ENCODE measurements at places on chromosomes 7 and 10. TPM values are rescaled to one million over a fixed set of nuclear protein-coding genes. Genes with fewer than 3 reads are reported as not detected.

CTAGE8 gene
- 0.36 TPM for total RNA-seq

SPDYE18 gene
- 1.5 TPM for total RNA-seq

GRCh38 chr10:59287587-59288255, 74.6 kb downstream of the FAM13C start:
- DNase-seq: no peak

- DNase-seq: no peak
Observed at GRCh38 chr10:110609605-110610004, 34.5 kb upstream of the RBM20 start.

DNA sequence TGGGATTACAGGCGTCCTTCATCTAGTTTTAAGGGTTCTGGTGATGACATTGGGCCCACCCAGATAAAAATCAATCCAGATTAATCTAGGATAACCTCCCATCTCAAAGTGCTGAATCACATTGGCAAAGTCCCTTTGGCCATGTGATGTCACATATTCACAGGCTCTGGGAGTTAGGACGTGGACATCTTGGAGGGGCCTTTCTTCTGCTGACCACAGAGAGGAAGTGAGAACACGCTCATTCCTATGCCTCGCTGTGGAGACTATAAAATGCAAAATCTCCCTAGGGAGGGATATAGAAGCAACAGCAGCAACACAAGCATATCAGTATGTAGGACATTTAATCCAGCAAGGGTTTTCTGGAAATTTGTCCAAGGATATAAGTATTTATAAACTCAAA, 266.0 kb upstream of the PITRM1 start:
- no peak for DNase-seq
